ENCODE measurements at places on chromosomes 4 and X. TPM values are rescaled to one million over a fixed set of nuclear protein-coding genes. Genes with fewer than 3 reads are reported as not detected.

DNA sequence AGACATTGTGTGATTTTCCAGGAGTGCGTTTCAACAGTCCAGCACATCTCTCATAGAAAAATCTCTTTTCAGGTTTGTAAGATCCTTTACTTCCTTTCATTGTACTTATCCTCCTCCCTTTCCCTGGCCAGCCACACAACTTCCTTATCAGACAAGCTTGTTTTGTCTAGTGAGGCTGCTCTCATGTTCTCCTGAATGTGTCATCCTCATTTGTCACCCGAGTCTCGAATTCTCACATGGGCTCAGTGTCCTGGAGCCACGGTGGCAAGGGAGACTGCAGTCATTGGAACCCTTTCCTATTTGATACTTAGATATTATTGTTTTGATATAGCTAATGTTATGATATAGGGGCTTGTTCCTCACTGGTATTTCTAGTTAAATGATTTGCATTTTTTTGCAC, 16.9 kb downstream of the SYNPO2 start:
- DNase-seq = no peak

TECRL gene
- not detected for polyA plus RNA-seq

TSPAN6 gene
- 19.7 TPM for polyA plus RNA-seq

BEX5 gene
- not detected for polyA plus RNA-seq

DNA sequence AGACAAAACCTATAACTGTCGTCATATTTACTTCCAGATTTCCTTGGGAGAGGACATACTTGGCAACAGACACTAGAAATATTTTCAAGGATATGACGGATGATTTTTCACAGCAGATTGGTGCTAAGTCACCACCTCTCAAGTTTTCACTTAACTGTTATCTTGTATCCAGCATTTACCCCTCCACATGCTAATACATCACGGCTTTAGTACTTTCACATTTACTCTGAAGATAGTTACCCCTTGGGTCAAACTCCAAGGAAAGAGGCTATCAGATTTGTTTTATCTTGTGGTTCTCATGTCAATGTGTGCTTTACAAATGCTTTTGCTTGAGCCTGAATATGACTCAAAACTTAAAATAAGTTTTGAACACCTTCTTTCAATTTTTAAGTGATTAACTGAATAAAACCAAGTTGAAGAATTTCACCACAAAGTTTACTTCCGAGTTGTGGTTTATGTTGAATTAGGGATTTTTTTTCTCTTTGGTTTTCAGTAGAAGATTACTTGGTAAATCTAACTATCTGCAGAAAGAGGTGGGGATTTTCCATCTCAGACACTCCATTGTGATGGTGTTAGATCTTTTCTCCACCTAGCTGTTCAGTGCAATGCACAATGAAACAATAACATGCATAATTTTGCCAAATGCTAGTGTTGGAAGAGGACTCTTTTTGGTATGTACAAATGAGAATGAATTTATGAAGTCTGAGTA, 75.4 kb upstream of the FAT1 start:
- no peak for DNase-seq

TIGD2 gene
- polyA plus RNA-seq = 4.1 TPM

PRSS12 gene
- polyA plus RNA-seq = 139 TPM

DNA sequence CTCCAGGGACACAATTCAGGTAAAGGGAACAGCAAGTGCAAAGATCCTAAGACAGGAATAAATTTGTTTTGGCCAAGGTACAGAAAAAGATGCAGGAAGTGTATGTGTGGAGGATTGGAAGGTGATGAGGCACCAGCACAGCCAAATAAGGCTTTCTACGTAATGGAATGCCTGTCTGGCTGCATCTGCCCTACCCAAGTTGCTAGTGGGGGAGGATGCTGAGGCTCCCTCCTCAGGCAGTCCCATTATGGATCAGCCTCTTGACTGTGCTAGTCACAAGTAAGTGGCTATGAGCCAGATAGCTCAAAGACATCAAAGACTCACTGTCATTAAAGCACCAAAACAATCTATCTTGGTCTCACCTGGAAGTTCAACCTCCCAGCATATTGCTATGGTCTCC, 300.9 kb upstream of the FAT4 start:
- DNase-seq = no peak

ADH1C gene
- 0.13 TPM for polyA plus RNA-seq

DNA sequence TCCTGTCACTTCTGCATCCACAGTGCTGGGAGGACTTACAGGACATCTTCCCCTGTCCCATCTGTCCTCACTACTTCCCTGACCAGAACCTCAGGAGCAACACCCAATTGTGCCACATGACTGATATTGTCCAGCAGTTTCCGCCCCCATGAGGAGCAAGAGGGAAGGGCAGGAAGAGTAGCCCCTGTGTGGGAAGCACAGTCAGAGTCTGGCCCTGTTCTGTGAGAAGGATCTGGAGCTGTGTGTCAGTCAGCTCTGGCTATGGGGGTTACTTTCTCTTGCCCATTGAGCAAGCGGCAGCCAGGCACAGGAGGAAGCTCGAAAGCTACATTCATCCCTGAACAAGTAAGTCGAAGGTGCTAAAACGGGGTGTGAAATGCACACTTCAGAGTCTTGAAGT, 14.8 kb upstream of the TRIM60 start:
- DNase-seq = no peak

PPEF1 gene
- polyA plus RNA-seq = not detected

DNA sequence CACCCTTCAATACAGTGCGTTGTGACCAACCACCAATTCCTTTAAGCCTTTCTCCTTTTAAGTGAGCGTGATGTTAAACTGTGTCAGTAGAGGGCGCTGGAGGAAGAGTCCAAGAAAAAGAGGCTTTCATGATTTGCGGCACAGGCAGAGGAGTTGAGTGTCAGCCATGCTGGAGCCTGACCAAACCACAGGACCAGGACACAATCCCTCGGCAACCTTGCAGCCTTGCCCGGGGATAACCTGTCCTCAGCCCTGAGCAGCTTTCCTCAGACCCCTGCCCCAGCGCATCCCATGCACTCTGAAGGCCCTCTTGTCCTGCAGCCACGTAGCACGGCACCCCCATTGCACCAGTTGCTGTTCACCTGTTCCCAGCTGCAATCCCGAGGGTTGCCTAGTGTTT, 53.5 kb upstream of the SMIM31 start:
- no peak for DNase-seq

ZNF185 gene
- polyA plus RNA-seq = 8.3 TPM

- DNase-seq = no peak
Measured at GRCh38 chrX:136750364-136750763, 30.4 kb downstream of the ARHGEF6 start.

NUDT10 gene
- polyA plus RNA-seq = 0.15 TPM

- DNase-seq = no peak
Measured at GRCh38 chr4:159343116-159343515, 240.2 kb downstream of the RAPGEF2 start.

GRCh38 chr4:8016527-8016926, 76.9 kb upstream of the AFAP1 start:
- DNase-seq = no peak

DNA sequence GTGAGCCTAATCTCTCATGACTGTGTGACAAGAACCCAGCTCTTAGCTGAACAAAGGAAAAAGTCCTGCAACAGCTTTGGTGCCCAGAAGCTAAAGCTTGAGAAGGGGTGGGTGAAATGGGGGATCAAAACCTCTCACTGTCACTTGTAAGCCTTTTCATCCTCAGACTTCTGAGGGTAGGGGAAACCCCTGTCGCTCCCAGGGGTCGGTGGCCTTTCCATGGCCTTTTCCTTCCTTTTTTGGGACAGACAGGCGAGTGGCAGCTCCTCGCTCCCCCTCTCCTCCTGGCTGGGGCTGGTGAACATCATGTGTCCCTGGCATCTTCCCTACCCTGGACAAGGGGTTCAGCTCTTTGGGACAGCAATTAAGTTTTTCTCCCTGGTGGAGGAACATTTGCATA, 78.2 kb downstream of the FAM47A start:
- no peak for DNase-seq

TCEAL5 gene
- polyA plus RNA-seq = not detected

HPGDS gene
- not detected for polyA plus RNA-seq

- no peak for DNase-seq
Measured at GRCh38 chr4:187417721-187418120, 577.9 kb upstream of the ZFP42 start.

ODAPH gene
- polyA plus RNA-seq = not detected

- no peak for DNase-seq
Measured at GRCh38 chr4:16294455-16294854, 68.2 kb upstream of the TAPT1 start.

SPP1 gene
- 5.4 TPM for polyA plus RNA-seq

MAGED4 gene
- polyA plus RNA-seq = 13.1 TPM

GRCh38 chr4:182155806-182156205, 87.4 kb upstream of the TENM3 start:
- DNase-seq = no peak

GRCh38 chr4:149993030-149993429, 85.2 kb upstream of the DCLK2 start:
- DNase-seq = no peak

ADGRL3 gene
- polyA plus RNA-seq = 0.01 TPM
